AML-193 (cell line): ENCODE measurements at places on chromosomes 5 and 9.
A peak's percentile ranks its signal among the peaks of the same experiment; 100 is the strongest.

DNA sequence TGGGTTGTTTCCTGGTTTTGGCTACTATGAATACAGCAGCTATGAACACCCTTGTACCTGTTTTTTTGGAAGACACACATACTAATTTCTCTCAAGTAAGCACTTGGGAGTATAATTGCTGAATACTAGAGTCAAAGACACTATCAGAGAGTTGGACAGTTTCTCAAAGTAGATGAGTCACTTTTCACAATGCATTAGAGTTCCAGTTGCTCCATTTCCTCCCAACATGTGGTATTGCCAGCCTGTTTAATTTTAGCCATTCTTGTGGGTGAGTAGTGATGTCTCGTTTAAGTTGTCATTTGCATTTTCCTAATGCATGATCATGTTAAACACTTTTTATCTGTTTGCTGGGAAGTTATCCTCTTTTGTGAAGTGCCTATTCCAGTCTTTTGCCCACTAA lies 81.6 kb upstream of the GDNF start:
- DNase-seq, result no peak

- no peak for DNase-seq
These were observed 398.3 kb upstream of the EDIL3 start for GRCh38 chr5:84783003-84783402.

DNA sequence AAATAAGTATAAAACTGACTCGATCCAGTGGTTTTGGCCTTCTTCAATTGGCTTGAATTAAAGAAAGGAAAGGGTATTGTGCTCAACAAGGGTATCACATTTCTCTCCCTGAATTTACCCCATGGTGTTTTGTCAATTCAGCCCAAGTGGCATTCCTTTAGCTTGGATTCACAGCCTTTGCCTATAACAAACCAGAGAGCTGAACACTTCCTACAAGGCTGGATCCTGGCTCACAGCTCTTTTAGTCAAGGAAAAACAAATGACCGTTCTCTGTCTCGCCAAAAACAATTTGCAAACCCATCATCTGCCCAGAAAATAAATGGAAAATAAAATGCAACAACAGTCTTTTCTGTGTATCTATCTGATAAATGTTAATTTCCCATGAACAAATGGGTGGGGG lies 5.7 kb downstream of the ZNF366 start:
- DNase-seq, result no peak

DNA sequence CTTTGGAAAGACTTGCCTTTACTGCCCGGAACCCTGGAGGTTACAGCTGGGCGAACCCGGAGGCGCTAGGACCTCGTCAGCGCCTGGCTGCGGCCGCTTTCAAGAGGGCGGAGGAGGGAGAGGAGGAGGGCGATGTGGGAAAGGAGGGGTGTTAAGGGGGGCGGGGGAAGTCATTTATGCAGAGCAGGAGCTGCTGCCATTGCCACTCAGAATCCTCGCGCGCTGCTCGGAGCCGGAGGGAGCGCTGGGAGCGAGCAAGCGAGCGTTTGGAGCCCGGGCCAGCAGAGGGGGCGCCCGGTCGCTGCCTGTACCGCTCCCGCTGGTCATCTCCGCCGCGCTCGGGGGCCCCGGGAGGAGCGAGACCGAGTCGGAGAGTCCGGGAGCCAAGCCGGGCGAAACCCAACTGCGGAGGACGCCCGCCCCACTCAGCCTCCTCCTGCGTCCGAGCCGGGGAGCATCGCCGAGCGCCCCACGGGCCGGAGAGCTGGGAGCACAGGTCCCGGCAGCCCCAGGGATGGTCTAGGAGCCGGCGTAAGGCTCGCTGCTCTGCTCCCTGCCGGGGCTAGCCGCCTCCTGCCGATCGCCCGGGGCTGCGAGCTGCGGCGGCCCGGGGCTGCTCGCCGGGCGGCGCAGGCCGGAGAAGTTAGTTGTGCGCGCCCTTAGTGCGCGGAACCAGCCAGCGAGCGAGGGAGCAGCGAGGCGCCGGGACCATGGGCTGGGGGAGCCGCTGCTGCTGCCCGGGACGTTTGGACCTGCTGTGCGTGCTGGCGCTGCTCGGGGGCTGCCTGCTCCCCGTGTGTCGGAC lies at the start of gene PCSK5:
PCSK5 (plus strand) TSS at position 202 of the 805 bp plus-strand sequence; CDS start at position 711, 509 bp downstream.
- peak; percentile 66 for DNase-seq

GRCh38 chr9:114521846-114522245 lies 16.6 kb upstream of the WHRN start:
- DNase-seq, result no peak

GRCh38 chr9:26394025-26394424 lies 498.6 kb downstream of the CAAP1 start:
- no peak for DNase-seq

DNA sequence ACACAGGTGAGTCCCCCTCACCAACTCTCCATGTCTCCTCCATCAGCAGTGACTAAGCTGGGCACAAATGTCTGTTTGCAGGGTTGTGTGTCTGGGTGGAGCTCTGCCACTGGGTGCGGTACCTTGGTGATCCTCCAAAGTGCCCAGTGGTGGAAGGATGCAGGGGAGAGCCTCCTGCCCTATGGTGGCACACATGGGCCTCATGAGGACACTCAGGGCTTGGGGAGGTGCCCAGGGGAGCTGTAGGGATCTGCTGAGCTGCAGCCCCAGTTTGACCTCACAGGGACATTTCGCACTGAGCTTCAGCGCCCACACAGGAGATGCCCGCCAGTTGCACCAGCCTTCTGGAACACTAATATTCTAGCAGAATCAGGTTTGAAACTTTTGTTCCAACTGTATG lies 29.5 kb downstream of the S1PR3 start:
- DNase-seq, result no peak

DNA sequence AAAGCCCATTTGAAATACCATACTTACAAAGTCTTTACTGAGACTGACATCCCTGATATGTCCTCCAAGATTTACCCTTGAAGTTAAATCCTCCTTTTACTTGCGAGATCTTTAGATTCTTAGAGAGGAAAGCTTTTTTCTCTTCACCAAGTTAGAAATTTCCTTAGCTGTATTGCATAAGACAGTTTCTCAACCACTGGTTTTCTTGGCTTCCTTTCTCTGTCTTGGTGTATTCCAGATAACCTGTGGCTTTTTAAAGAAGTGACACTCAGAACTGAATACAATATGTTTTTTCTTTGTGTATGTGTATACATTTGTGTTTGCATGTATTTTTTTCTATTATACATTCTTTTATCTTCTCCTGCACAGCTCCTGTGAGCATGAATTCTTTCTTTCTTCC lies 65.0 kb downstream of the SNCAIP start:
- peak; percentile 37 for DNase-seq

DNA sequence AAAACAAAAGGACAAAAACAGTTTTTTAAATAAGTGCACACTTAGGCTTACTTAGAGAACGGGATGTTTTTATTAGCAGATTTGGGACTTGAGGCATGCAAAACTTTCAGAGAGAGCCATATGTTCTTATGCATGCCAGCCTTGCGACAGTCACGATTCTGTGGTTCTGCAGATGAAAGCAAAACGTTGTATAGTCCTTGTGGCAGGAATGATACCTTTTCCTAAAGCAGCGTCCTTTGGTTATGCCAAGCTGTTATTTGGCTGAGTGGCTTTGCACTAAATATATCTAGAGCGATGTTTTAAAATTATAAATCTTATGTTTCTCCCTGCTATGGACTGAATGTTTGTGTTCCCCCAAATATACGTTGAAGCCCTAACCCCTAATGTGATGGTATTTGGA lies 152.0 kb downstream of the SH3GL2 start:
- no peak for DNase-seq

DNA sequence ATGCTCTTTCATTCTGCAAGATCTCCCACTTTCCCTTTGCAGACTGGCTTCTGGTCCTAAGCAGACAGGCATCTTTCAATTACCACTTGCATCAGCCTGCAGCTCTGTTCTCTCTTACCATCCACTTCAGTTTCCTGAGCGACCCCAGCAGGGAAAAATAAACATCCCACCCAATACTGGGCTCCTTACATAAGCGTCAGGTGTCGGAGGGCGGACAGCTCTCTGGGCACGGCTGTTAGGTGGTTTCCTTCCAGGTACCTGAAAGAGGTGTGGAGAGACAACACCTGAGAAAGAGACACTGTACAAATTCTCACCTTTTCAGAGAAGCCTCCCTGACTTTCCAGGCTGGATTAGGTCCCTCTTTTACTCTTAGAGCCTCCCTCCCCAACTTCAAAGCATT lies 145.1 kb upstream of the PANK3 start:
- no peak for DNase-seq

DNA sequence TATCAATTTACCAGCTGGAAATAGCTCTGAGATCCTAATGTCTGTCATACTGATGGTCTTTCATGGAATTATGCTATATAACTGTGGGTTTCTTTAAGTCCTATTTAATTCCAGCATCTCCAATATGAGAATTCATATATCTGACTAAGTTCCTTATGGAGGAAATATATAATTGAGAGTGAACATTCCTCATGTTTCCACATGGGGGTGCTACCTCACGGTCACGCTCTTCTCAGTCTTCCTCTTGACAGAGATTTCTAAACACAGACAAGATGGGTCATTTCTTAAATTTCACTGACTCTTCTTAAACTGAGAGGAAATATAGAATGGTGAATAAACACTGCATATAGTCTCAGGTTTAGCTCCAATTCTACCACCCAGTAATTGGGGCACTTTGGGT lies 212.1 kb downstream of the SLF1 start:
- DNase-seq, result peak; percentile 27

GRCh38 chr9:656926-657568 lies 184.4 kb upstream of the DMRT1 start:
- peak; percentile 35 for DNase-seq

- DNase-seq, result no peak
These were observed 29.5 kb upstream of the ADRB2 start for GRCh38 chr5:148796936-148797335.
